ENCODE measurements at places on chromosomes 3 and 15.

DNA sequence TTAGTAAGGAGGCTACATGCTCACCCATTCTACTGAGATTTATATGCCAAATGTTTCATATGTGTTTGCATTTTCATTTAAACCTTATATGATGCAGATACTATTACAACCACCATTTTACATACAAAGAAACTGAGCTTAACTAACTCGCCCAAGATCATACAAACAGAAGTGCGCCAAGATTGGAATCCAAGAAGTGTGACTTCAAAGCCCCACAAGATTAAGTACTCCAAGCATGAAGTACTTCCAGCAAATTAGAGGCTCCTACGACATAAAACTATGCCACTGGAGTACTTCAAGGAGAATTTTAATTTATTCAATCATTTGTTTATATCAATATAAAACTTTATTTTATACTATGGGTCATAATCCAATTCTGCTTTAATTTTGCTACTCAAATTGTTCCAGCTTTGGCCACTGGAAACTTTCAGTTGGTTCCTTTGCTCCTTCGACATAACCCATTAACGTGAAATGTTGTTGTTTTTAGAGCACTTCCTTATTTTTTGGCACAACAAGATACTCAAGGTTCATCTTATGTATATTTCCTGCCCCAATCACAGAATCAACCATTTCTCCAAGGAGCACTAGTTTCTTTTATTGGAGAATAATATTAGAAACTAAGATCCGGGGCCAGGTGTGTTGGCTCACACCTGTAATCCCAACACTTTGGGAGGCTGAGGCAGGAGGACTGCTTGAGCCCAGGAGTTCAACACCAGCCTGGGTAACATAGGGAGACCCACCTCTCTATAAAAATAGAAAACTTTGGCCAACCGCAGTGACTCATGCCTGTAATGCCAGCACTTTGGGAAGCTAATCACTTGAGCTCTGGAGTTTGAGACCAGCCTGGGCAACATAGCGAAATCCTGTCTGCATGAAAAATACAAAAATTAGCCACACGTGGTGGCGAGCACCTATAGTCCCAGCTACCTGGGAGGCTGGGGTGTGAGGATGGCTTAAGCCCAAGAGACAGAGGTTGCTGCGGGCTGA lies 10.4 kb downstream of the INO80 start:
- no peak for DNase-seq

GRCh38 chr3:127067116-127067910 lies 84.4 kb downstream of the PLXNA1 start:
- no peak for DNase-seq

DNA sequence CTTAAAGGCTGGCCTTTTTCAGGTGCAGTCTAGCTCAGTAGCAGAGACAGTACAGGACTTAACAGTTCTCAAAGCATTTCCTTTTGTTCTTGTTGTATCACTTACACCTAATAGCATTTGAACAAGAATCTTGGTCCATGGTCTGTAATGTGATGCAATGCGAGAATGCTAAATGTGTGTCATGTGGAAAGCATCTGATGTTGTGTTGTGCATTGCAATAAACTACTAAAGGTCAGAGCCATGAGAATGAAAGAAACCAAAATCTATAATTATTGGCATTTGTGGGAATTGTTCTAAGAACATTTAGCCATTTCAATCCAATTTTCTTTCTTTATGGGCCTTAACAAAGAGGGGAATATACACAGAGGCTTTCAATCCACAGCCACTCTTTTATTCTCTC lies 324.5 kb upstream of the ROBO2 start:
- no peak for DNase-seq

- no peak for DNase-seq
These were observed 19.6 kb upstream of the NSMCE3 start for GRCh38 chr15:29289173-29289572.

- no peak for DNase-seq
These were observed 18.0 kb upstream of the RYR3 start for GRCh38 chr15:33292717-33293307.

DNA sequence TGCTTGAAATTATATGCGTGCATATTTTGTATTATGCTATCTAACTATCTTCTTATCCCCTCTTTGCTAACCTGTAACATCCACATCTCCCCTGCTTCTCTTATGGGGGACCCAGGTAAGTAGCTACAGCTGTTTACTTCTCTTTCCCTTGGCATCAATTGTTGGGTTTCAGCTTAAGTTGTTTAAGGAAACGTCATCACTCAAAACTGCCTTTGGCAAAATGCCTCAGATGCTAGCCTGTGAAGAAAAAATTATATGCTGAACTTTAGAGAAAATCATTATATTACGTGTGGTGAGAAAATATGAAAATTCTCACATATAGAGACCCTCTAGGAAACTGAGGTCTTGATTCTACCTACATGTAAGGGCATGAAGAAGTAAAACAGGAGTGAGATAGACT lies 447.0 kb upstream of the NECTIN3 start:
- no peak for DNase-seq

DNA sequence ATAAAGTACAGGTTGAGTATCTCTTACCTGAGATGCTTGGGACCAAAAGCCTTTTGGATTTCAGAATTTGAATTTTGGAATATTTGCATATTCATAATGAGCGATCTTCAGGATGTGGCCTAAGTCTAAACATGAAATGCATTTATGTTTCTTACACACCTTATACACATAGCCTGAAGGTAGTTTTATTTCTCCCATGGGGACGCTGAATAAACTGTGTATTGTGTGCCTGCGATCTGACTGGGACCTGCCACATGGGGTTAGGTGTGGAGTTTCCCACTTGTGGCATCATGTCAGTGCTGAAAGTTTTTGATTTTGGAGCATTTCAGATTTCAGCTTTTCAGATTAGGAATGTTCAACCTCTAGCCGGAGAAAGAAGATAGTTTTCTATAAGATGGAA lies 35.5 kb downstream of the UBE2E2 start:
- no peak for DNase-seq

- DNase-seq: no peak
These were observed 11.6 kb downstream of the GALNT15 start for GRCh38 chr3:16186086-16186485.

- DNase-seq: no peak
These were observed 22.7 kb downstream of the TRA2B start for GRCh38 chr3:185914911-185915629.

DNA sequence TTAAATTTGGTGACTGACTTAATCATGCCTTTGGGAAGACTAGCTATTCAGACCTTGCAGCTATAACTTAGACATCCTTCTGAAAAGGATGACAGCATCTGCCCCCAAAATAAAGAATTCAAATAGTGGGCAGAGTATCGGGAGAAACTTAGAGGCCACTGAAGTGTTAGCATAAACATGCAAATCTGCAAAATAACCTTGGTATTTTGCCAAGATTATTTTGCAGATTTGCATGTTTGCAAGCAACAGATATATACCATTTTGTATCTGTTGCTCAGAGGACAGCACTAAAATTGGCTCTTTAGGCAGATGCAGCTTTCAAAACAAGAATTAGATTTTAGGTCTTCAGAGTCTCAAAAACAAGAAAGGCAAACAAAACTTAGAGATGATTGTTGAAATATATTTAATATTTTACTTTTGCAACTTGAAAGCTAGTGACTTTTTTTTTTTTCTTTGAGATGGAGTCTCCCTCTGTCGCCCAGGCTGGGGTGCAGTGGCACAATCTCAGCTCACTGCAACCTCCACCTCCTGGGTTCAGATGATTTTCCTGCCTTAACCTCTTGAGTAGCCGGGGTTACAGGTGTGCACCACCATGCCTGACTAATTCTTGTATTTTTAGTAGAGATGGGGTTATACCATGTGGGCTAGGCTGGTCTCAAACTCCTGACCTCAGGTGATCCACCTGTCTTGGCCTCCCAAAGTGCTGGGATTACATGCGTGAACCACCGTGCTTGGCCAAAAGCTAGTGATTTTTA lies 47.8 kb downstream of the KBTBD8 start:
- DNase-seq: no peak

DNA sequence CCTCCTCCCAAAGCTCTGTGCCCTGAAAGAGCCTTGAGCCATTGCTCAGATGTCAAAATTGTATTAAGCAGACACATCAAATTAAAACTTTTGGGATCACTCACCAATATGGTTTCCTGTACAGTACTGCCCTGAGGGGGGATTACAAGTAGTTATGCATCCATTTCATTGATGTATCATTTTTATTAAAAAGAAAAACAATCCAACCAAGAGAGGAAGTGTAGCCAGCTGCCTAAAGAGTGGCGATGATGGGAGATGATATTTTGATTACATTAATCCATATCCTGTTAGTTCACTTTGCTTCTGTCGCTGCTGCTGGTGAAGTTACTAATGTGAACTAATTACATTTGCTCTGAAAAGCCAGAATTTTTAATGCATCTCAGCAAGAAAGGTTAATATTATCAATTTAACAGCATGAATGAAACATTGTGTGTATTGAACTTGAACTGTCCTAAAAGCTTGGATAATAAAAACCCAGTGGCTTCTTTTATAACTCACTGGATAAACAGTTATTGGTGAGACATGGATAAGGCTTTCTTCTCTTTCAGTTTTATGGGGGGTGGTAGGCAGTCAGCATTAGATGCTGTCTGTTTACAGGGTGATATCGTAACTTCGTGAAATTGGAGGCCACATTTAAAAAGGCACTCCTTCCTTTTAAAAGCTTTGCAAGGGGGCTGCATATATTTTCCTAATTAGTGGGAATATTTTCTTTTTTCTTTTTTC lies 87.7 kb downstream of the IGF1R start:
- DNase-seq: no peak

DNA sequence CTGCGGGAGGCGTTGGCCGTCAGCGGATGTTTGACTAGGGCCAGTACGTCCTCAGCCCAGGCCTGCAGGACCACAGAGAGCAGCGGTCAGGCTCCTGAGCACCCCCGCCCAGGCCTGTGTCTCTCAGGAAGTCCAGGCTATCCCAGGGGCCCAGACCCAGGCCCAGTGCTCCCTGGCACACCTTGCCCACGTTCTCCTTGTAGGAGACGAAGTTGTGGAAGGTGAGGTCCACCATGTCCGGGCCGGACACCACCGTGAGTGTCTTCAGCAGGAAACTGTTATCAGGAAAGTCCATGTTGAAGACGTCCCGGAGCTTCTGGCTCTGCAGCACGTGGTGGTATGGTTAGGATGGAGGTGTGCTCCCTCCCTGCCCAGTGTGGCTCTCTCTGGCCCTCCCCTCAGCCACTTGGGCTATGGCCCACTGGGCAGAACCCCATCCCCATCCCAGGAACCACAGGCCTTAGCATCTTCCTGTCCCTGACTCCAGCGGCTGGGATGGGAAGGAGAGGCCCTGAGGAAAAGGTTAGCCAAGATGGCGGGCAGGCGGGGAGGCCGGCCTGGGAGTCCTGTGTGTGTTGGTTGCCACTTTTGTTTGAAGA lies 5.3 kb downstream of the PLCB2 start:
- no peak for DNase-seq

DNA sequence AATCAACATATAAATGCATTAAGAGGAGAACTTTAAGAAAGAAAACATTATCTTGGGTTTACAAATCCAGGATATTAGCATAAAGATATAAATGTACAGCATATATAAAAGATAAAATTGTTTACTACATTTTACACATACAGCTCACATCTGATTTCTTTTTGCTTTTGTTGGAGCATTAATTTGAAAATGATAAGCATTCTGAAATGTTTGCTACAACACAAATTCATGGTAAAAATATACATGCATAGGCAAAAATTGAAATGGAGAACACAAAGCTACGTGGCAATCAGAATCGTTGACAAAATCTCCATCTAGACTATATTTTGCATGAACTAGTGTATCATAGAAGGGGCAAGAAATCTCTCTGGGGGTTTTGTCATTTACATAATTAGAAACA lies 159.1 kb downstream of the TIGIT start:
- DNase-seq: no peak

DNA sequence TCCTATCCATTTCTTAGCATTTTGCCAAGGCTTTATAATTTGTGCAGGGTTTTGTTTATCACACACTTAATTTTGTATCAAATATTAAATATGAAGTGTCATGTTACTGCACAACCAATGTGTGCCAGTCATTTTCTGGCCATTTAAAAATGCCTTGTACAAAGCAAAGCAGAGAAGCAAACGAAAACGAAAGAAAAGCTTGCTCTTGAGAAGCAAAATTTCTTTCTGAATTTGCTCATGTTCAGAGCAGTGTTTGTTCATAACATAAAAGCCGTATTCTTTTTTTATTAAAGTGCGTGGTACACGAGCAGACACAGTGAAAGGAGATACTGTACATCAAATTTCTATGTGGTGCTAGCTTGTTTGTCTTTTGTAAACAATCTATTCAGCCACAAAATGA lies 792.6 kb downstream of the NAALADL2 start:
- no peak for DNase-seq

DNA sequence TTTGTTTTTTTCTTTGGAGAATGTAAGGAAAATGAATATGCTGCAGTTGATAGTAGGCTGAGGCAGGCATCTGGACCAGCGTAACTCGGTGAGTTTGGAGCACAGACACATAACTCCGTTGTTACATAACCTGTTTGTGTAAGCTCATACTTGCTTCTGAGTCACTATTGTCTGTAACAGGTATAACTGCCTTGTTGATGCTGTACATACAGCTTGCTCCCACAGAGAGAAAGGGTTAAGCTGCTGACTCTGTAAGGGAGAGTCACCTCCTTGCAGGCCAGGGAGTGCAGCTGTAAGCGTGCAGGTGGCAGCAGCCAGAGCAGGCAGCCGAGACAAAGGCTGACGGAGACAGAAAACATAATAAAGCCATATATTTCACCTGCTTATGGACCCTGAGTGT lies 20.4 kb downstream of the RETNLB start:
- DNase-seq: no peak

DNA sequence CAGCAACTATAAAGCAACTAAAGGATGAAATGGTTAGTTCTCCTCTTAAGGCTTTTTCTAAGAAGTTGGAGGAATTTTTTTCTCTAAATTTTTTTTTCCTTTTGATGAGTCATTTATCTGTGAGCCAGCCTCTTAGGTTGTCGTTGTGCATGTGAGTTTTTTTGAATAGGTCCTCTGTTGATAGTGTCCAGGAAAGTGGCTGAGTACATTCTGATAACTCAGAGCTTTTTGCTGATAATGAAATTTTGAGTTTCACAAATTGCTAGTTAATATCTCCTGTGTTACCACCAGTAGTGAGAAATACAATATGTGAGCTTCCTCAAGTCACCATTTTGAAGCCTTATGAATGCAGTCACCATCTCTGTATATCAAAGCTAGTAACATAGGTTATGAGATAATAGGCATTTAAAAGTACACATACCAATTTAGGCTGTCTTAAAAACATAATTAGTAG lies 7.1 kb upstream of the LXN start:
- no peak for DNase-seq

- peak; percentile 73 for DNase-seq
These were observed 55.7 kb upstream of the CP start for GRCh38 chr3:149277331-149277813.

DNA sequence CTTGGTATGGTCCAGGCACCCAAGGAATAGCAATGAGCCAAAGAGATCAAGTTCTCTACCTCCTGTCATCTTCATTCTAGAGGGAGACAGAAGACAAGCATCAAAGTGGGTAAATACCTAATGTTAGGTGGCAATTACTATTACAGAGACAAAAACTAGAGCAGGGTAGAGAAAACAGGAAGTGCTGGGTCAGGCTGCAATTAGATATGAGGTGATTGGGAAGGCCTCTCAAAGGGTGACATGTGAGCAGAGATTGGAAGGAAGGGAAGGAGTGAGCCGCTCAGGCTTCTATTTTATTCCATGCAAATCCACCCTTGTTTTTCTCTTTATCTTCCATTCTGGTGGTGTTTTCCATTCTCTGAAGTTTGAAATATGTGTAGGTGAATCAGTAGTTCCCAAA lies 37.4 kb downstream of the EBLN2 start:
- no peak for DNase-seq

- DNase-seq: no peak
These were observed 295.7 kb upstream of the SOX14 start for GRCh38 chr3:137468446-137468845.

All from non-pigmented ciliary epithelial cell (primary cell).